Foreskin melanocyte (primary cell): ENCODE measurements at places on chromosomes 3 and 15.

GRCh38 chr15:66186049-66186825 is 67.3 kb downstream of the MEGF11 start:
- no peak for DNase-seq

GRCh38 chr3:58349792-58350626 is 17.3 kb downstream of the PXK start:
- no peak for DNase-seq

DNA sequence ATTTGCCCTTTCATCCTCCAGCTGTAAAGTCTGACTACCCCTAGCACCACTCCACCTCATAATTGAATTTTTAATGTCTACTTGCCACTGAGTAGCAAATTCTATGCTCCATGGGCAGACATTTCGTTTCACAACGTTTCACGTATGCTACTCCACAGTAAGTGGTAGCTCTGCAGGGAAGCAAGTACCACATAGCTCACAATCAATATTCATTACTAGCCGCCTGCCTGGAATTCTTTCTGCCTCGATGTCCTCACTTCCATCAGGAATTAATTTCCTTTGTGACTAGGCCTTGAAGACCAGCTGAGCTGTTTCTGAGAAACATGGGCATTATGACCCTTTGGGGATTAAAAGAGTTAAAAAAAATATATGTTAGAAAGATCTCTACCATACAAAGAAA is 15.3 kb downstream of the NPTN start:
- DNase-seq = no peak

- no peak for DNase-seq
These were observed 7.1 kb downstream of the CELSR3 start for GRCh38 chr3:48655606-48656005.

DNA sequence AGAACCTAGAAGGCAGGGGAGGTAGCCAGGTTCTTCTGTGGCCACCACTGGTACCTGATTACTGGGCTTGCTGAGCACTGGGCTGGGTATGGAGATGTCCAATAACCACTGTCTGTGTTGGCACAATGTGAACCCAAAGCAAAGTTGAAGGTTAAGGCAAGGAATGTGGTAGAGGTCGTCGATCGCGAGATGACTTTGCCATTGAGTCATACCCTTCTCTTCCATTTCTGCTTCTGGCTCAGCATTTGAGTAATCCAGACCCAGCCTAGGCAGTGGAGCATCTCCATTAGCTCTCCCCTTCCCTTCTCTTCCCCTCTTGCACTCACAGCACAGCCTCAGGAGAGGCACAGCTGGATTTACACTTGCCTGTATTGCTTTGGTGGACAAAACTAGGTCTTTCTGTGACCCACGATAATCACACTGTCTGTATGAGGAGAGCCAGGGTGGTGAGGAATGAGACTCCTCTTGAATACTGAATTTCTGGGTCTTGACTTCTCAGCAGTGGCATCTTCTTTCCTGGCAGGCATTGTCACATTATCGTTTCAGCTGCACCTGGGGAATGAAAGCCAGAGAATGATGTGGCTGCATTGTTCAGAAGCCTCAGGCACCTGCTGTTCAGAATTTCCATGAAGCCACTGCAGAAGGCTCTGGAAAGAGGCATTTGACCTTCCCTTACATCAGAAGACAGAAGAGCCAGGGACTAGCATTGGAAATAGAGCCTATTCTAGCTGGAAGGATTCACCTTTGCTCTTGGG is 272.6 kb downstream of the PDCD6IP start:
- no peak for DNase-seq

DNA sequence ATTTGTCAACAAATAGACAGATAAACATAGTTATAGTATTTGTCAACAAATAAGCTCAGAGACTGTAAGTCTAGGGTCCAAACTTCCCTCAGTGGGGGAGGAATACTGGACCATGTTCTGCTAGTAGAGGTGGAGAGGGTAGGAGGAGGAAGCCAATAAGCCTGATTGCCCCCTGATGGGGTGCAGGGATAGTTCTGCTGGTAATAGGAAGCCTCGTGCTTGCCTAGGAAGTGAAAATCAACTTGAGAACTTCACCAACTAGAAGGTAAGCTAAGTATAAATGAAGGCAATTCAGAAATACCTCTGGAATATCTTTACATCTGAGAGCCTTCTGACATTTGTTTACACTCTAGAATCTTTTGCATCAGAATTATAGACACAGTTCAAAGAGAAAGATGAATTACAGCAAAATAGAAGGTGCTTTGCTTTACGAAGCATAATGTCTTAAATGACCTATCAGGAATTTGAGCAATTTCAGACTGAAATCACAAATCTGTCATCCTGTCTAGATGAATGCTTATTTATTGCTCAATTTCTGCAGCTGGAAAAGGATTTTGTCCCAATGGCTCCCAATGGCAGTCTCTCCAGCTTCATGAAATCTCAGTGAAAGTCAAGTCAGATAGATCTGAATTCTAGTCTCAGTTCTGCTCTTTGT is 225.6 kb upstream of the TBC1D5 start:
- DNase-seq = no peak

DNA sequence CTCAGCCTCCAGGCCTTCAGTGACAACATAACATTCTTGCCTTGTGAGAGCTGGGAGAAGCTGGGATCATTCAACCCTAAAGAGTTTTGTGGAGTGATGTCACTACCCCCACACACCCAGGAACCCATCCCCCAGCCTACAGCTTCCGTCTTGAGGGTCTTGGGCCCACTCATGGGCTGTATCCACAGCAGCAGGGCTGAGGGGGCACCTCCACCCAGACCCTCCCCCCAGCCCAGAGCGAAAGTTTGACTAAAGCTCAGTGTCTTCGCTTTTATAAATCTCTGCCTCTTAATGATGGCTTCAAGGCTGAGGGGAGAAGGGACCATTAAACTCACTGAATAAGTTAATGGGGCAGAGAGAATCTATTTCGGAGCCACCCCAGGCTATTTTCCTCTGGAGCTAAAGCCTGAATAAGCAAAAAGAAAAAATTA is 23.8 kb downstream of the NTRK3 start:
- DNase-seq = no peak

GRCh38 chr3:16407366-16407765 is 106.1 kb downstream of the RFTN1 start:
- DNase-seq = peak; percentile 51

DNA sequence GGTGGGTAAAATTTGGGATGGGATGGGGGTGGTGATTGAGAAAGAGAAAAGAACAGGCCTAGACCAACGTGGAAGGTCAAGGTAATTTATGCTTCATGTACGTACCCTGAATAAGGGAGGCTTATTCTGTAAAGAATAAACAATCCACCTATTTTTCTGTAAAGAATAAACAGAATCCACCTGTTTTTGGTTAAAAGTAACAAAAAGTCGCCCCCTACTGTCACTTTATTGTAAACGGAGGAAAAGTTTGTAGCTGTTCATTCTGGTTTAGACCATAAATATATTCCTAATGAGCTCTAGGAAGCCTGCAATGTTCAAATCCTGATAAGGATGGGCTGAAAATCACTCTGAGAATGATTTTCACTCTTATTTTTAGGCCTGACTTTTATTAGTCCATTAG is 23.5 kb upstream of the SQOR start:
- peak; percentile 17 for DNase-seq

DNA sequence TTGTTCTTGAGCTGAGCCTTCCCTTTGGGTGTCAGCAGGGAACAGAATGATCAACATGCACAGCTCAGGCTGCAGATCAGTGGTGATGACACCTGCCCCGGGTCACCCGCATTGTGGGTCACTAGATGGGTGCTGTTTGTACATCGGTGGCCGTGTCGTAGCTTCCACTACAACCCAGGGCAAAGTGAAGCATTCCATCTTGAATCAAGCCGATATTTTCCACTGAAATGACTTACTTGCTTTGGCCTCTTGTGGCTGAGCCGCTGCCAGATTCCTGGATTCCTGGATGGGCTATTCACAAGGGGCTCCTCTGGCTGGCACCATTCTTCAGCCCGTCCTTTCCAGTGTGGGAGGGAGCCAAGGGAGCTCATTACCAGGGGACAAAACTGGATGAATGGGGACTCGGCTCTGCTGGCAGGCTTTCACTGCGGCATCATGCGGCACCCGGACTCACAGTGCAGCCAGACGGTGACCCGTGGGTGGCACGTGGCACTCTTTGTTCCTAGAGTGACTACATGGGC is 65.6 kb downstream of the SLCO3A1 start:
- no peak for DNase-seq

- DNase-seq = no peak
These were observed 867.1 kb upstream of the GBE1 start for GRCh38 chr3:82628385-82629014.

GRCh38 chr3:123072152-123072551 is 5.3 kb downstream of the PDIA5 start:
- no peak for DNase-seq

- no peak for DNase-seq
These were observed 88.0 kb upstream of the ACKR4 start for GRCh38 chr3:132509096-132509495.

DNA sequence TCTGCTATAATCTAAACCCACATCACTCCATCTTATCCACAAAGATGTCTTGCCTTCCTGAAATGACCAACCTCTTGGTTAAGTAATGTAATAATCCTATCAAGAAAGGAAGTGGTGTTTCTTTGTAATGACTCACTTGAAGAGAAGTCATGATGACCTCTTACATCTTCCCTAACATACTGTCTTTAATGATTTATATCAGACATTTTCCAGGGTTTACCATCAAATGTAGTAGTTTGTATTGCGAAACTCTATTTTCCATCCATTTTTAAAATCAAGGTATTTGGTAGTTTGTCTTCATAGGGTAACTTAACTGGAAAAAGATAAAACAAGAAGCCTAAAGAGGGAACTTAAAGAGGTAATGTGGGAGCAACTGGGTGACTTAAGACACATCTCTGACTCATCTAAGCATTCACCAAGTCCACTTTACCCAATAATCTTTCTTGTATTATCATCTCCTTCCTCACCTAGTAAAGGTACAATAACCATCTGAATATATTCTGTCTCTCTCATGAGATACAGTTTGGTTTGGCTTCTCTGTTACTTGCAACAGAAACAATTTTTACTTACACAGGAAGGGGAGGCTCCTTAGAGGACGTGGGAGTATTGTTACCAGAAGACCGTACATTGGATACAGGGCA is 5.7 kb upstream of the MAPK6 start:
- no peak for DNase-seq

DNA sequence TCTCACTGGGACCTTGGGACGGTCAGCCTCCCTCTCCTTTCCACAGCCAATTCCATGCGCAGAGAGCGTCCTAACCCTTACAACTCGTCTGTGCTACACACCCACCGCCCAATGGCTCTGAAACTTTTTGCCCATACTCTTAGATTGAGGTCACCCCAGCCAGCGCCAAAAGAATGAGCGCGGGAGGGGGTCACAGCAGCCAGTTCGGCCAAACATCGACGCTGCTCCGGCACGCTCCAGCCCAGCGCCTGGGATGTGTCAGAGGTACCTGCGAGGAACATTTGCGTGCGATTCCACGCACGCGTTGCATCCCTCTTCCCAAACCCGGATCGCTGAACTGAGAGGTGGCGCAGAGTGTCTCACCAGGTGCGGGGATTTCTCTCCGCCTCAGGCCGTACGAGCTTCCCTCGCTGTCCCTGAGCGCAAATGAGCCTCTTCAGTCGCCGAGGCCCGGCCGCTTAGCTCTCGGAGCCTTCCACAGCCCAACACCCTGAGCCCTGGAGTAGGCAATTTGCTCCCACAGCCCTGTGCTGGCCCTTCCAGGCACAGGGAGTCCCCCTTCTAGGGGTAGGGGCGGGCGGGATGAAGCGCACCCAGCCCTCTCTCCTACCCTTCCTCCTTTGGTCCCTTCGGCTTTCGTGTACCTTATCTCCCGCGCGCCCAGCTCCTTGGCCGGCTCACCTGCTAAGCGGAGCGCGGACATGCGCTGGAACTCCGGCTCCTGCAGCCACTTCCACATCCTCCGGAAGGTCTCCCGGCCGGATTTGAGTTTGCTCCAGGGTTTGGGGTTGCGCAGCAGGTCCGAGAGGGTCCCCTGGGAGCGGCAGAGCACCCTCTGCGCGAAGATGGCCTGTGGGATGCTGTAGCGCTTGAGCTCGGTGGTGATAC is 1.8 kb downstream of the ONECUT1 start:
- no peak for DNase-seq

- no peak for DNase-seq
These were observed 37.2 kb upstream of the ANPEP start for GRCh38 chr15:89851673-89852341.

GRCh38 chr3:186307594-186308221 is 54.3 kb downstream of the DGKG start:
- peak; percentile 30 for DNase-seq

DNA sequence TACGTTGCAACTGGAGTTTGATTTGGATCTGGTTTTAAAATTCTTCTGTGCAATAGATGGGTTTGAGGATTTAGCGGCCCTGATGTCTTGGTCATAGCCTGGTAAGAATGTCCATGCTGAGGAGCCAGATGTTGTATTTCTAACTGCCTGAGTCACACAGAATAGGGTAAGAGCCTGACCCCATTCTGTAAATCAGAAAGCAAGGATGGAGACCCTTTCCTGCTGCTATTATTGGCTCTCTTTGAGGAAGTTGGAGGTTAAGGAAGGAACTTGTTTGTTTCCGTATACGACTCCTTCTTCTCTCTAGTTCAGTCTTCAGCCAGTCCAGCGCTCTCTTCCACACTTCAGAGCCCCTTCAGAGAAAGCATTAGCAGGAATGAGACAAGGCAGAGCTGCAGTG is 65.1 kb downstream of the HCN4 start:
- DNase-seq = no peak

GRCh38 chr3:169170456-169170855 is 493.1 kb downstream of the MECOM start:
- no peak for DNase-seq

GRCh38 chr3:9659849-9660248 is 10.5 kb downstream of the MTMR14 start:
- DNase-seq = no peak

DNA sequence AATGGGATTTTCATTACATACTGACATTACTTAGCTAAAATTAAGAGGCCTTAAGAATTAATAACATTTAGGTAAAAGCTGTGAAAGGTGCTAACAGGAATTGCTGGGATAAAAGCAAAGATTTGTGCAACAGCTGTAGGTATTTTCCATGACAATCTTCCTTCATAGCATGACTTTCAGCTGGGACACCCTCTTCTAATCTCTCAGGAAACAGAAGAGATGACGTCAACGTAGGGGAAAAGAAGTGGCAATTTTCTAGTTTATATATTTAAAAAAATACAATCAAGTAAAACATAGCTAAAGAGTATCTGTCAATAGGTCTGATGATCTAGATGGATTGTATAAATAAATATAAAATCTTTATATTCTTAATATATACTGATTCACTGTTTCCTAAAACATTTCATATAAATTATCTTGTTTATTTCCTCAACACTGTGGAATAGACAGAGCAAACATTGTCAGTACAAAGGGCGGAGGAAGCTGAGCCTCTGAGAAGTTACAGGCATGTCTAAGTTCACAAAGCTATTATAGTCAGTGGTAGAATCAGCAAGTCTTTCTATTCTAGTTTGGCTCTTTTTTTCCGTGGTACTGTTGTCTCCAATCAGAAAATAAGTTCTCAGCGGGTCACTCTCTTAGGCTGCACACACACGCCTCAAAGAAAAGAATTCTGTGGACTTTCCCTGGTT is 217.0 kb downstream of the P3H2 start:
- no peak for DNase-seq

DNA sequence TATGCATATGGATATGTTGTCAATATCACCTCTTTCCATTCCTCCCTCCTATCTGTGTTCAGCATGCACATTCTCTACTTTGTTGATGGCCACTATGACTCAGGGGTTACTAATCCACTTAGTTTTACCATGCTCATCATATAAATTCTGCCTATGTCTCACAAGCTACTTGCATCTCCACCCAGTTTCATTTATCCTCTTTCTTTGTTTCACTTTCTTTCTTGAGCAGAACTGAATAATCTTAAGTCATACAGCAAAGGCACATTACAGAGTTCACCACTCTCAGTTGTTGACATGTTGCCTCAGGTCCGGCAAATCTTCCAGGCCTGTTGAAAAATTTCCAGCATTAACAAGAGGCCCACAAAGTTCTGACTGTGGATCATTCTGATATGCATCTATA is 71.5 kb downstream of the SSR3 start:
- DNase-seq = peak; percentile 32
